AG08395 (cell line): ENCODE measurements at places on chromosomes 13 and 19.

GRCh38 chr19:33472691-33473652 lies 48.6 kb downstream of the PEPD start:
- DNase-seq, result peak; percentile 92

DNA sequence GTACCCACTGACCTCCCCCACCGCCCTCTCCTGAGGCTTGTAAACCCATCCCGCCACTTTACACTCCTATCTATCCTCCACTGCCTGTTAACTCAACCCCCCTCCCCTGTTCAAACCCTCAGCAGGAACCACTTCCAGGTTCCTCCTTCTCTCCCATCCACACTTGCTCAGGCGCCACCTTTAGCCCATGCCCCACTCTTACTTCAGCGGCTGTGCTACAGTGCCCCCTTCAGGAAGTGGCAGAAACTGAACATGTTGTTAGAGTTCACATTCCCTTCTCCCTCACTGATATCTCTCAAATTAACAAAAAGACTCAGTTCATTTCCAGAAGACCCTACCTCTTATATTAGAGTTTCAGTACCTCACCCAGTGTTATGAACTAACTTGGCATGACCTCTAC lies 49.4 kb downstream of the ZNF91 start:
- DNase-seq, result no peak

- peak; percentile 82 for DNase-seq
Observed at GRCh38 chr19:31066385-31066784, 282.9 kb downstream of the TSHZ3 start.

GRCh38 chr13:70275841-70276240 lies 167.6 kb upstream of the KLHL1 start:
- no peak for DNase-seq

DNA sequence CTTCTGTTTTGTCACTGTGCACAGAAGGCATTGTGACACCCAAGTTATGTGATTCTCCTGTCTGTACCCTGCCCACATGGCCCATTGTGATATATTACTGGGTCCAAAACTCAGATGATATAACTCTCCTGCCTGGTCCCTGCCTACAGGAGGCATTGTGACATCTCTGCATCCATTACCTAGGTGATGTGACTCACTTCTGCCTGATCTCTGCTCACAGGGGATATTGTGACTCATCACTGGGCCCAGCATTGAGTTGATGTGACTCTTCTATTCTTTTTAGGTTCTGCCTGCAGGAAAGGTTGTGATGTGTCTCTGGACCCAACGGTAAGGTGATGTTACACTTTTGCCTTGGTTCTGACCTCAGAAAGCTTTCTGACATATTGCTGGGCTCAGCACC lies 67.9 kb upstream of the ZNF724 start:
- DNase-seq, result no peak

GRCh38 chr19:11697284-11697855 lies 41.4 kb downstream of the ZNF823 start:
- no peak for DNase-seq

GRCh38 chr19:2271234-2272103 lies 10.5 kb downstream of the PEAK3 start:
- DNase-seq, result peak; percentile 83

GRCh38 chr19:48102870-48103751 lies 7.5 kb downstream of the PLA2G4C start:
- DNase-seq, result peak; percentile 68

DNA sequence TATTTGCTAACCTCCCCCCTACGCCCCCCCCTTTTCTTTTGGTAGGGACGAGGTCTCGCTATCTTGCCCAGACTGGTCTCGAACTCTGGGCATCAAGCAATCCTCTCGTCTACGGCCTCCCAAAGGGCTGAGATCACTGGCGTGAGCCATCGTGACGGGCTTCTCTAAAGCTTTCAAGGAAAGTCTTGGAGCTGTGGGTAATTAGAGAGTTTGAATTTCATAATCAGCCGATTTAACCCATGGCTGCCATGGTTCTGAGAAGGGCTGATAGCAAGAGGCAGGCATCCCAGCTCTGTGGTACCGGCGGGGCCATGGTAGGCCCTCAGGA lies 679 bp upstream of the ABHD8 start:
- no peak for DNase-seq

DNA sequence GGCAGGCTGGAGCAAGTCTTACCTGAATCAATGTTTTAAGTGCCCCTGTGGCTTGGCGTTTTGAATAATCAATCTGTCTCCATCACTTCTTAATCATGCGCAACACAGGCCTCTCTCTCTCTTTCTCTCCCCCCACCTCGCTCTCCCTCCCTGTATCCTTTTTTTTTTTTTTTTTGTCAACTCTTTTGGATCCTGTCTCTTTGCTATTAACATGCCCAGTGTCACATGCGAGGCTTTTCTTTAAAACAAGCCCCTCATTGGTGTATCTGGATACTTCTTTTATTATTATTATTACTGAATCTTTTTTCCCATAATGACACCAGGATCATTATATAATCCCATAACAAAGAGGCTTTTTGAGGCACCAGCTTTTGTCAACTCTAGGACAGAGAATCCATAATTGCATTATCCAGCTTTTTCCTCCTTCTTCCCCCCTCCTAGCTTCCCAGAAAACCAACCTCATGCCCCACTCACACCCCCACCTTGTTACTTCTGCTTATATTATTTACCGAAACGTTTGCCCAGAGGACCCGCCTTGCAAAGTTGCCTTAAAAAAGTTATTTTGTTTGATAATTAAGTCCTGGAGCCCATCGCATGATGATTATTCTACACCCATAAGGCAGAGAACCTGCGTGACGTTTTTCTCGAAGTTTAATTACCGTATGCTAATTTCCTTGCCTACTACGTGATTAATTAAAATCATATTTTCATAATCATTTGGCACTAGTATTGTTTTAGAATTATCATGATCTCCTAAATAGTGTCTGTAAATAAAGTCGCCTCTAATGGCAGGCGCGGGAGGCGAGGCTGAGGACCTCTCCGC lies 148.1 kb upstream of the ZNF536 start:
- DNase-seq, result no peak

- DNase-seq, result no peak
Observed at GRCh38 chr19:58578012-58578925, 5.1 kb upstream of the MZF1 start.

DNA sequence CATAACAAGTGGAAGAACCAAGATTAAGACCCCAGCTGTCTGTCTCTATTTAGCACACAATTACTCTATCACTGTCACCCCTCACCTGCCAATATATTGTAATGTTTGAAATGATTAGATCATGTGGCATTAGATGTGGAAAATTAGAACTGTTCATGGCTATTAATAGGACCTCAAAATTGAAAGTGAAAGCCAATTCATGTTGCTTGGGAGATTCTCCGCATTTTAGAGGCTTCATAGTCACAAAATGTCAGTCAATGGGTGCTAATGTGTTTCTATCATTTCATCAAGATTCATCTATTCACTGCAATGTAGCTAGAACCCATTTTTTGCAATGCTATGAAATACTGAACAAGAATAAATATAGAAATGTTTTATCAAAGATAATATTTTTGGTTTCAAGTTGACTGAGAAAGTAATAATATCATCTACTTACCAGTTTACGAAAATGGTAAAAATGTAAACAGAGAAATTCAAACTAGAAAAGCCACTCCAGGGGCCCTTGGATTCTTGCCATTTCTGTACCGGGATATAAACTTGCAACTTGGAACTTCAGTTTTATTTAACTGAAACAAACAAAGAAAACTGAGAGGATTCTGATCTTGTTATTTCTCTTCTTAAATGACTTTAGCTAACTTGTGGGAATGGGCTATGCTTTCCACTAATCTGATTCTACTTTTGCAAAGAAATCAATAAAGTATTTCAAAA lies 388.6 kb downstream of the DCT start:
- DNase-seq, result no peak

- no peak for DNase-seq
Observed at GRCh38 chr13:102945886-102946285, 100.1 kb downstream of the ERCC5 start.

- peak; percentile 85 for DNase-seq
Observed at GRCh38 chr13:41780715-41781706, 179.9 kb downstream of the VWA8 start.

DNA sequence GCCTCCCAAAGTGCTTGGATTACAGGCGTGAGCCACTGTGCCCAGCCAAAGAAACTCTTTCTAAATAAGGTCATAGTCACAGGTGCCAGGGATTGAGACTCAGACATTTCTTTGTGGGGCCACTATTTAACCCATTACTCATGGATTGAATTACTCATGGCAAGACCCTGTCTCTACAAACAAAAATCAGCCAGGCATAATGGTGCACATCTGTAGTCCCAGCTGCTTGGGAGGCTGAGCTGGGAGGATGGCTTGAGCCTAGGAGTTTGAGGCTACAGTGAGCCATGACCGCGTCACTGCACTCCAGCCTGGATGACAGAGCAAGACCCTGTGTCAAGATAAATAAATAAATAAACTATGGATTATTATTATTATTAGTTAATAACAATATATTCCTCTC lies 3.6 kb upstream of the KLF2 start:
- DNase-seq, result no peak

GRCh38 chr13:109787135-109787954 lies 962 bp upstream of the IRS2 start:
- no peak for DNase-seq

DNA sequence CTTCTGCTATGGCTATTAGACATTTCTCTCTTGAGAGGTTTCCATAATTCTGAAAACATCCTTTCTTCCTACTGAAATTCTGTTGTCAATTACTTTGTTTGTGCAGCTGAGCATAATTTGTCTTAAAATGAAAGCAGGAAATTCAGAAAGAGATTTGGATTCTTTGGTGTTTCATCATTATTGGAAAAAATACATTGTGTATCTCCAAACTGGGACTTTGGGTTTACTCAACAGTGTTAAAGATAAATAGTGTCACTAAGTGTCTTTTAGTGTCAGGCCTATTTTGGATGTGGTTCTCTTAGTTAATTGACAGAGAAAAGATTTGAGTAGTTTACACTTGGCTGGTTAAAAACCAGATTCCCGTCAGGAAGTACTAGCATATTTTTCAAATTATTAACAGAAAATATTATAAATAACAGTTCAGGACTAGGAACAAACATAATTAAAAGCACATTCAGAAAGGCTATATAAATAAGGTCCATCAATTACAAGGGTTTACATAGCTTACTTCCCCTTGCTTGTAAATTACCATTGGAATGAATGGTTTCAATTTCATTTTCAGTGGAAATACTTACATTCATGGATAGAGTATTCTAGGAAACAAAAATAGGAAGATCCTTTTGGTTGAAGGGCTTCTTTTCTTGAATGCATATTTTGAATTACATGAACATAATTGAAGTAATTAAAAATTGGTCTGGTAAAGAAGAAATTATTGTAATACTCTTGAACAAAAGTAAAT lies 483.1 kb downstream of the GPC6 start:
- no peak for DNase-seq

- no peak for DNase-seq
Observed at GRCh38 chr13:60881507-60881906, 484.5 kb downstream of the TDRD3 start.

- no peak for DNase-seq
Observed at GRCh38 chr19:11704626-11705025, 34.1 kb downstream of the ZNF823 start.

DNA sequence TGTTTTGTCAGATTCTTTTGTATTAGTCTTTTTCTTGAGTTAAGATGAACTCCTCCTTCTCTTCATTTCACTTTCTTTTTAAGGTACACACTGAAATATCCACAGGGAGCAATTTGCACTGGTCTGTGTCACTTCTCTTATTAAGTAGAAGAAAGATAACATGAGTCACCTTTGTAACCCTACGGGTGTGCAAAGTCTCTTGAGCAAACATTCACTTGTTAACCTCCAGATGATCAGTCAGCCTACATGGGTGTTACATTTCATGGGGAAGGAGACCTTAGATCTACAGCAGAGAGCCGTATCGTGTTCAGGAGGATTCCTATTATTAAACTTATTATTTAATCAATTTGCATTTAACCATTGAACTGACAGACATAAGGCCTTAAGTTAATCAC lies 5.1 kb downstream of the ZNF507 start:
- DNase-seq, result no peak

GRCh38 chr19:17762505-17763229 lies 11.4 kb downstream of the FCHO1 start:
- peak; percentile 43 for DNase-seq

GRCh38 chr13:50055454-50055853 lies 40.2 kb downstream of the KCNRG start:
- no peak for DNase-seq

- peak; percentile 9 for DNase-seq
Observed at GRCh38 chr13:94093652-94094315, 385.7 kb downstream of the DCT start.

GRCh38 chr13:111532111-111532510 lies 211.7 kb downstream of the TEX29 start:
- DNase-seq, result no peak

- no peak for DNase-seq
Observed at GRCh38 chr13:44234566-44234965, 139.1 kb upstream of the SERP2 start.

DNA sequence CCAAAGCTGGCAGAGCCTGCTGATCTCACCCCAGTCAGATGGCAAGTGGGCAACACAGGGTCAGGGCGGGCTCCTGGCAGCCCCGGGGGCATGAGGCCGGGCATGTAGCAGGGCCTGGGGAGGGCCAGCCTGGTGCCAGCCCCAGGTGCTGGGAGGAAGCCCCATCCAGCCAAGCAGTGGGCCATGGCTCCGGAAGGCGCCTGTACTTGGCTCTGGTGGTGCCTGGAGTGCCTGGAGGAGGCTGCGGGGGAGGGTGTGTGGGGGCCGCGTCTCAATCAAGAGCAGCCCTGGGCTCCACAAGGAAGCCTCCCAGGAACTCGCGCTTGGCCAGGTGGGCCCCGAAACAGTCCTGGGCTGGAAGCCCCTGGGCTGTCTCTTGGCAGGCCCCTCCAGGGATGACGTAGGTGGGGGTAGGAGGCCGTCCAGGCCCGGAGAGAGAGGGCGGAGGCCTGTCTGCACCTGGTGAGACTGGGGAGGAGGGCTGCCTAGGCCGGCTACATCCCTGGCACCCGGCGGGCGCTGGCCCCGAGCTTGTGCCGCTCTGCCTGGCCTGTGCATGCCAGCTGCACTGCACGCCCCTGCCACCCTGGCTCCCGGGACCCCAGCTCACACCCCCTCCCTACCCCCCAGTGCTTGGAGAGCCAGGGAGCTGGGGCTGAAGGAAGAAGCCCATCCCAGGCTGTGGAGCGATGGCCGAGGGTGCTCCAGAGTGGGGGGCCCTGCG lies 45.9 kb downstream of the COMP start:
- no peak for DNase-seq

GRCh38 chr13:110343241-110343865 lies 36.3 kb downstream of the COL4A2 start:
- DNase-seq, result no peak

GRCh38 chr19:47719047-47719859 lies 6.0 kb downstream of the EHD2 start:
- DNase-seq, result peak; percentile 93

DNA sequence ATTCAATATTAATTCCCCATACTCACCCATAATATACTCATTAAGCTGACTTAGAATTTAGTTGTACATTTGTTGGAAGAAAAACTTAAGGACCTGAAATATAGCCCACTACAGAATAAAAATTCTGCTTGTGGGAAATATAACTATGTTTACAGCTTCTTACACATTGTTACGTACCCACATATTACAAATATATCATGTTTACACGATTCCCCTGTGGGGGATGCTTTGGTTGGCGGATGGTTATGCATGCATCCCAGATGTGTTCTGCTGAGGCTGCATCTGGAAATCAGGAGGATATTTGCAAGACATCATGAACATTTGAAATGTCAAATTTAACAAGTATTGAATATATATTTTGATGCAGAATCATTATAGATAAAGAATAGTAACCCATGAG lies 79.5 kb upstream of the KL start:
- no peak for DNase-seq
